GM12878 (cell line): ENCODE measurements at places on chromosomes 6 and 20. TPM values are rescaled to one million over a fixed set of nuclear protein-coding genes. Genes with fewer than 3 reads are reported as not detected.

DNA sequence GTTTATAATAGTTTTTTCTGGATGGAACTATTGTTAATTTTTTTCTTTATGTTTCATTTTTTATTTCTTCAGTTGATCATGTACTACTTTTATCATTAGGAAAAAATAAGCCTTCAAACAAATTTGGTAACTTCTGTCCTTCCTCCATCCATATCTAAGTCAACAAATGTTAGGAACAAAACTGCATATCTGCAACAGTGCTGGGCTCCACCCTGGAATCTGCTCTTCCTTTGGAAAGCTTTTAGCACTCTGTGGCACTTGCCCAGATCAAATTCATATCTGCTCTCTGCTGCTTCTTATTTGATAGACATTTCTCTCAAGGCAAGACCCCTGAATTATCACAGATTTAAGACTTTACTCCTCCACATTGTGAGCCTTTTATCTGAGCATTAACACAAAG, 24.3 kb upstream of the GPR63 start:
- no peak for DNase-seq

- no peak for DNase-seq
Observed at GRCh38 chr20:36149469-36149868, 5.1 kb upstream of the EPB41L1 start.

- peak; percentile 44 for DNase-seq
Observed at GRCh38 chr6:28225056-28225834, at the start of gene ZSCAN9. Gene ZSCAN9 (plus strand): TSS chr6:28225275. CDS start chr6:28227085, 1,810 bp downstream.

DNA sequence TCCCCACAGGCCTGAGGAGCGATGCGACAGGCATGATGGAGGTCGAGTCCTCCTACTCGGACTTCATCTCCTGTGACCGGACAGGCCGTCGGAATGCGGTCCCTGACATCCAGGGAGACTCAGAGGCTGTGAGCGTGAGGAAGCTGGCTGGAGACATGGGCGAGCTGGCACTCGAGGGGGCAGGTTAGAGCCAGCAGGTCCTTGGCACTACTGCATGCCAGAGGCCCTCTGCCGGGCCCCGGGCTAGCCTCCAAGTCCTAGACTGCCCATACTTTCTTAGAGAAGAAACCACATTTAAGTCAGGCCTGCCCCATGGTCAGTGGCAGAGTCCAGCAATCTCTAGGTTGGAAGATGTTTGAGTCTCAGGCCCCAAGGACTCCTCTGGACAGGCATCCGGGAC, 32.1 kb downstream of the PKIG start:
- no peak for DNase-seq

GRCh38 chr6:10513544-10513943, 7.6 kb upstream of the GCNT2 start:
- DNase-seq: no peak

DNA sequence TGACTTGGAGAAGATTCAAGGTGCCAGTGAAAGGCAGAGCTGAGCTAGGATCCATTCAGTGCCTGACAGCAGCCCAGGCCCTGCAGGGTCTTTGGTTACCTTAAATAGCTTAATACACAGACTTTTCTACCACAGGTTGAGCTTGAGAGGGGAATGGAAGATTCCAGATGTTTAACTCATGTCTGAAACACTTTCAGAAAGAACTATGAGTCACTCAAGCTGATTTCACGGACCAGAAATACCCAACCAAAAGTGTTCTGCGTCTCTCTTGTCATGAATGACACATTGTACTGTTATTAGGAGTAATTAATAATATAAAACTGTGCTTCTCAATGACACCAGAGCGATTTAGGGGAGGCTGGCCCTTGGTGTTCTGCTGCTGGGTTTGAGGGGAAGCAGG, 6.4 kb upstream of the PMEPA1 start:
- no peak for DNase-seq

DNA sequence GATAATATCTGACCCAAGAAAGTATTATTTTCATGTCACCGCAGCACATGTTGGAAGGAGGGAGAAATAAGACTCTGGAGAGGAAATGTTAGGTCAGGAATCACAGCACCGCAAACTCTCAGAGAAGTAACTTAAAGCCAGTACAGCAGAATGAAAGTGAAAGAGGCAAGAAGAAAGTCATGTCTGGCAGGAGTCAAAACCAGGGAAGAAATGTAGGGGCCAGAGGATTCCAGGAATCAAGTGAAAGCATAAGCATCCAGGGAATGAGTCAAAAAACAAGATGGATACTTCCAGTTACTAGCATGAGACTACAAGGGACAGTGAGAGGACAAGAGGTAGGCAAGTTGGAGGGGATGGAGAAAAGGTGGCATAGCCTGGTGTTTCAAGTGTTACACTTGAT, 80.4 kb downstream of the AK9 start:
- DNase-seq: no peak

DNA sequence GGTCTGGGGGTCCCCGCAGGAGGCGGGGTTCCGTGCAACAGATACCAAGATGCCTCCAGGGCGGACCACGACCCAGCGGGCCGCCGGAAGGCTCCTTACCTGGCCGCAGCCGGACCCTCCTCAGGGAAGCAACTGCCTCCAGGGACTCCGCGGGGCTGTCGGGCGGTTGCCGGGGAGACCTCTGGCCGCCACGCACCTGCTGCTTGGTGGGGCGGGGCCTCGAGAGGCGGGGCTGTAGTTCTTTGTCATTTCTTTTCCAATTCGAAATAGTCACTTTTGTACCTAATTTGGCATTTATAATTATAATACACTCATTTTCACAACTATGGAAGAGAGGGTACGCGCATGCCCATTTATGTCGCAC, 647 bp downstream of the AK9 start:
- no peak for DNase-seq

DNA sequence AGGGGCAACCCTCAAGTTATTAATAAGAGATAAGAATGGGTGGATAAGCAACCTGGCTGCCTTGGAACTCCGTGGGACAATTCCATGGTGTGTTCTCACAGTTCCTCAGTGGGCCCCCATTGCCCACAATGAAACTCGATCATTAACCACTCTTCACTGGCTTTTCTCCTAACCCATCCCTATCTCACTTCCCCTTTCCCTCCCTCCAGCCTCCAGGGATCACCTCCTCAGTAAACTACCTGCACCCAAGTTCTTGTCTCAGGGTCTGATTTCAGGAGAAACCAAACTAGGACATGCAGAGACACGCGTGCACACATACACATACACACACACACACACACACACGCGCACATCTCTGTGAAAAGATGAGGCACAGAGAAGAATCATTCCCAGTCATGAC, 37.7 kb upstream of the FOXP4 start:
- DNase-seq: no peak

DNA sequence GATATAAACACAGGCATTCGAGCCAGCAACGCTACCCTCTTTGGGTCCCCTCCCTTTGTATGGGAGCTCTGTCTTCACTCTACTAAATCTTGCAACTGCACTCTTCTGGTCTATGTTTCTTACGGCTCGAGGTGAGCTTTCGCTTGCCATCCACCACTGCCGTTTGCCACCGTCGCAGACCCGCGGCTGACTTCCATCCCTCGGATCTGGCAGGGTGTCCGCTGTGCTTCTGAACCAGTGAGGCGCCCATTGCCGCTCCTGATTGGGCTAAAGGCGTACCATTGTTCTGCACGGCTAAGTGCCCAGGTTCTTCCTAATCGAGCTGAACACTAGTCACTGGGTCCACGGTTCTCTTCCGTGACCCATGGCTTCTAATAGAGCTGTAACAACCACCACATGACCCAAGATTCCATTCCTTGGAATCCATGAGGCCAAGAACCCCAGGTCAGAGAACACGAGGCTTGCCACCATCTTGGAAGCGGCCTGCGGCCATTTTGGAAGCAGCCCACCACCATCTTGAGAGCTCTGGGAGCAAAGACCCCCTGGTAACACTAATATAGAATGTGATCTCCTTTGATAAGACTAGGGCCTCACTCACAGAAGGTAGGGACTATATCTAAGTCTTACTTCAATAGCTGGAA, 973 bp downstream of the UBD start:
- DNase-seq: no peak

DNA sequence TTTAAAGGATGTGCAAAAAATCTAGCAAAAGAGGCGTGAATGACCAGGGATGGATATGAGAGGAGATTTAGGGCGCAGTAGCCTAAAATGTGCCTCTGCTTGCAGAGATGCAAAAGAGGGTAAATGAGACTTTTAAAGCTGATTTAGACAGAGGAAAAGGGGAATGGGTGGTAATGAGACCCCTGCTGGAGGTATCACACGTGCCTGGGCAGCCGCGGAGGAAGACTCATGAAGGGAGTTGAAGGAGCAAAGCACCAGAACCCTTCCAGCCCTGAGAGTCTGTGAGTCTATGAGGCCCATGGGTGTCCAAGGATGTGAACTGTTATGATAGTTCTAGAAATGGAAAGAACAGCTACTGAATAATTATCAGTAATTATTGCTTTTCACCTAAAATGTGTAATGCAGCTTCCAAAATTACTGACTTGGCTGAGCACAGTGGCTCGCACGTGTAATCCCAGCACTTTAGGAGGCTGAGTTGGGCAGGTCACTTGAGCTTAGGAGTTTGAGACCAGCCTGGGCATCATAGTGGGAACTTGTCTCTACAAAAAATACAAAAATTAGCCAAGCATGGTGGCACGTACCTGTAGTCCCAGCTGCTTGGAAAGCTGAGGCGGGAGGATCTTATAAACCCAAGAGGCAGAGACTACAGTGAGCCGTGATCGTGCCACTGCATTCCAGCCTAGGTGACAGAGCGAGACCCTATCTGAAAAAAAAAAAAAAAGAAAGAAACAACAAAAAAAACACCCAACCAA, 38.2 kb upstream of the TIAM2 start:
- no peak for DNase-seq

GRCh38 chr6:81614292-81614691, 138.2 kb downstream of the TENT5A start:
- DNase-seq: no peak

- DNase-seq: no peak
Observed at GRCh38 chr20:55500130-55500529, 505.2 kb downstream of the CBLN4 start.

- DNase-seq: no peak
Observed at GRCh38 chr6:139757784-139758183, 383.3 kb upstream of the CITED2 start.

DNA sequence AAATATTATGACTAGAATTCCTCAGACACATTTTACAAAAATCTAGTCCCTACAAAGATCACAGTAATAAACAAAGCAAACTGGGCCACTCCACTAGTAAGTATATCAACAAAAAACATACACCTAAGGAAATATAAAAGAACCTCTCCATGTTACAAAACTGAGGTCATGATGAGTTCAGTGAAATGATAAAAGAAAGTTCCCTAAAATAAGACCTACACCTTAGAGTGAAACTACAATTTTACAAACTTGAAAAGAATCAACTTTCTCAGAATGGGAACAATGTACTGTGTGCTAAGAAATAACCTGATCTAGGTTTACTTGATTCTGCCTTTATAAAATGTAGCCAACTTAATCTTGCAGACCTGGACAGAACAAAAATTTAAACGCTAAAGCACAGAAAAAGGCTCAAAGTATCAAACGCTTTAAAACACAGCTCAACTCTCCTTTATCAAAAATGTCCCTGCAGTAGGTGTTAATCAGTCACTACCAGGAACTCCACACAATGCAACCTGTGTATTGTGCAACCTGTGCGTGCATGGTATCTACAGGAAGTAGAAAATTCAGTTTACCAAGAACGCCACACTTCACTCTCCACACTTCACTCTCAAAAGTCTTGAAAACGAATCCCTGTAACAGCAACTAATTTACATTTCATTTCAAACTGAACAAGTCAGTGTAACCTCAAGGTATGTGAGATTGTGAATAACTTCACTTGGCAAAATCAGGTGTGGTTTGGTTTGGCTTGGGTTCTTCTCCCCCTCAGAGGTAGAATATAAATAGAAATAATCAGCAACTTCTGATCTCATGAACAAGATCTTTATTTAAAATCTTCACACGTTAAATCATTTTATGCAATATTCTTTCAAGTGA, 1.8 kb downstream of the RALGAPA2 start:
- no peak for DNase-seq

GRCh38 chr6:4977468-4977867, 26.4 kb downstream of the RPP40 start:
- DNase-seq: no peak

GRCh38 chr6:34142061-34142998, 3.6 kb downstream of the GRM4 start:
- DNase-seq: no peak

GRCh38 chr20:11144114-11144950, 470.5 kb upstream of the JAG1 start:
- no peak for DNase-seq

DNA sequence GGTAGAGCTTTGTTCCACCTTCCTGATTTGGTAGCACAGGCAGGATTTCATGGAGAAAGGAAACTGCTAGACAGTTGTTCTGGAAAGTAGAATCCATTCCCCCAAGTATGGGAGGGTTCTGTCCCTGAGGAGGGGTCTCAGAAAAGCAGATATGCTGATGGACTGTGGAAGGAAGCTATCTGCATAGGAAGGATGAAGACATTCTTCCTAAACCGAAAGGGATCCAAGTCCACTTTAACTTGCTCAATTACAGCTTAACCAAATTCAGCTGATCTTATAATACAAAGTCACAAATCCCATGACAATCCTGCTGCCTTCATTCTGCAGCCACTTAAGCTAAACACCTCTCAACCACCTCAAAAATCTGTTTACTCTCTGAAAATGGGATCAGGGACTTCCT, 2.6 kb downstream of the MAN1A1 start:
- DNase-seq: no peak

Gene CRIP3
- total RNA-seq: 1.6 and 2.2 TPM in 2 replicates

Gene PACSIN1
- 8.9 and 9.4 TPM in 2 replicates for total RNA-seq

Gene TNNC2
- not detected in 2 replicates for total RNA-seq

Gene TMC2
- total RNA-seq: not detected in 2 replicates

Gene CCN6
- not detected in 2 replicates for total RNA-seq

Gene RBBP8NL
- total RNA-seq: not detected in 2 replicates

Gene OTOR
- not detected in 2 replicates for total RNA-seq

Gene USP49
- total RNA-seq: 7.7 TPM in 2 replicates

Gene GRM1
- 0.05 TPM in 1 of 2 replicates, not detected in the other for total RNA-seq

Gene NFS1
- 40.2 and 41.0 TPM in 2 replicates for total RNA-seq
